ENCODE measurements at places on chromosomes 12 and 14. TPM values are rescaled to one million over a fixed set of nuclear protein-coding genes. Genes with fewer than 3 reads are reported as not detected.

Gene PLBD2
- 31.8 TPM for total RNA-seq

Gene G2E3
- total RNA-seq = 20.8 TPM

Gene APOF
- not detected for total RNA-seq

Gene CPNE6
- 1.5 TPM for total RNA-seq

Gene KCNC2
- total RNA-seq = not detected

Gene PRIM1
- total RNA-seq = 4.6 TPM

Gene ZC3H14
- total RNA-seq = 54.4 TPM

Gene NAA25
- 60.0 TPM for total RNA-seq

DNA sequence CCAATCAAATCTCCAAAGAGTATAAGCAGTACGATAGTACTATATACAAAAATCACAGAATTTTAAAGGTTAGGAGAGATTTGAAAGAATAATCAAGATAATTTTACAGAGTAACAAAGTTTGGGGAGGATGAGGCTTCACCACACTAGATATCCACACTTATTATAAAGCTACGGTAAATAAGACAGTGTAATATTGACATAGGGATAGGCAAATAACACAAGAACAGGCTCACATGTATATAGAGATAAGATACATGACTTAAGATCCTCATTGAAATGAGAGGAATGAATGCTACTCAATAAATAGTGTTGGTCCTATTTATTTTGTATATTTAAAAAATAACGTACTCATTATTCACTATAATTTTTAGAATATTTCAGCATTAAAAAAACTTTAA lies 26.2 kb downstream of the NUMB start:
- no peak for DNase-seq

DNA sequence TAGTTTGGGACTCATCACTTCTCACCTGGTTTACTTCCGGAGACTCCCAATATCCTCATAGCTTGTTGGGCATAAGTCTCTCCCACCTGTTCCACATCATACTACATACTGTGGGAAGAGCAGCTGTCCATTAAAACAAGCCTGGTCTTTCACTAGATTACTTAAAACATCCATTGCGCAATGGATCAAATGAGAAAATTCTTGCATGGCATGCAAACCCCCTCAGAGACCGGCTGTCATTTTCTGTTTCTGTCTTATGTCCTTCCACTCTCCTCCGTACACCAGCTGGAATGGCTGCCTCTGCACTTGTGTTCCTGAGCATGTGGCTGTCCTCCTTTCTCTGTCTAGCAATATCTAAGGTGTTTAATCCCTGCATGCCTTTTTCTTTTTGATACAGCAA lies 265.6 kb downstream of the TMEM117 start:
- DNase-seq = no peak

DNA sequence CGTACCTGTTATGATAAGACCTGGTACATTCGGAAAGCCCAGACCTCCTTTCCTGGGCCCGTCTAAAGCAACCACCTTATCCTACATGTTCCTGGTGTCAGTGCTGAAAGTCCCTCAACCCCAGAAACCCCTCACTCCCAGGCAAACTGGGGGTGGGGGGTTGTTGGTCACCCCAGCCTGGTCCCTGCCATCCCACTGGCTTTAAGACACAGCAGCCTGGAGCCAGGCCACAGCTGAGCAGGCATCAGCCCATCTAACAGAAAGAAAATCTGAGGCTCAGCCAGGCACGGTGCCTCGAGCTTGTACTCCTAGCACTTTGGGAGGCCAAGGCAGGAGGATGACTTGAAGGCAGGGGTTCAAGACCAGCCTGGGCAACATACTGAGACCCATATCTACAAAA lies 4.5 kb downstream of the SELPLG start:
- DNase-seq = no peak

DNA sequence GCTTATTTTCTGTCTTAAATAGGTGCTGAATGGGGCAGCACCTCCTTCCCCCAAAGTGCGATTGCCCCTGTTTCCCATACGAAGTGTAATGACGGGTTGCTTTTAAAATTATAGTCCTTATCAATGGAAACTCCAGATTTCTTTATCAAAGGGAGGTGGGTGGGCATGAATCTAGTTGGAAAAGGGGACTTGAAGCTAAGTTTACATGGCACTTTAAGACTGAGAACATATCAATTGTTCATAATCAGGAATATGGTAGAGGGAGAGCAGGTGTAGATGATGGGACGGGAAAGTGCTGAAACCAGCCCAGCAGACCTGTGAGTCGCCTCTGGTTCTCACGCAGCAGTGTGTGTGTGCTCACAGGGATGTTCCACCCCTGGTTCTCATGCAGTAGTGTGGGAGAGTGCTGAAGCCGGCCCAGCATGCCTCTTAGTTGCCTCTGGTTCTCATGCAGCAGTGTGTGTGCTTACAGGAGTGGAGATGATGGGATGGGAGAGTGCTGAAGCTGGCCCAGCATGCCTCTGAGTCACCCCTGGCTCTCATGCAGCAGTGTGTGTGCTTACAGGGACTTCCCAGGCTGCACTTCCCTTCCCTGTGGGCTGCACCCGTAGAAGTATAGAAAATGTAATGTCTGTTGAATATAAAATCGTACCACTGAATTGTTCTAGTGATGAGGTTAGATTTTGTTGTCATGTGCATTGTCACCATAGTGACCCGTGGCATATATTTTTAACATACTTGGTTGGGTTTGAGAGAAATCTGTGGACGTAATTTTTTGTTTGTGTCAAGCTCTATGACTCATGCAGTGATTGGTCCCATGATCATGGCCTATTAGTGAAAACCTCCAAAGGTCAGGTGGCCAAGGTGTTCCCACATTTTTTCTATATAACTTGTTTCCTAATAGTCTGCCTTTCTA lies 51.6 kb downstream of the GPATCH2L start:
- no peak for DNase-seq

- DNase-seq = no peak
These were observed 368.6 kb upstream of the RGS6 start for GRCh38 chr14:71563492-71564153.

GRCh38 chr14:65168840-65169239 lies 66.5 kb upstream of the MAX start:
- no peak for DNase-seq

DNA sequence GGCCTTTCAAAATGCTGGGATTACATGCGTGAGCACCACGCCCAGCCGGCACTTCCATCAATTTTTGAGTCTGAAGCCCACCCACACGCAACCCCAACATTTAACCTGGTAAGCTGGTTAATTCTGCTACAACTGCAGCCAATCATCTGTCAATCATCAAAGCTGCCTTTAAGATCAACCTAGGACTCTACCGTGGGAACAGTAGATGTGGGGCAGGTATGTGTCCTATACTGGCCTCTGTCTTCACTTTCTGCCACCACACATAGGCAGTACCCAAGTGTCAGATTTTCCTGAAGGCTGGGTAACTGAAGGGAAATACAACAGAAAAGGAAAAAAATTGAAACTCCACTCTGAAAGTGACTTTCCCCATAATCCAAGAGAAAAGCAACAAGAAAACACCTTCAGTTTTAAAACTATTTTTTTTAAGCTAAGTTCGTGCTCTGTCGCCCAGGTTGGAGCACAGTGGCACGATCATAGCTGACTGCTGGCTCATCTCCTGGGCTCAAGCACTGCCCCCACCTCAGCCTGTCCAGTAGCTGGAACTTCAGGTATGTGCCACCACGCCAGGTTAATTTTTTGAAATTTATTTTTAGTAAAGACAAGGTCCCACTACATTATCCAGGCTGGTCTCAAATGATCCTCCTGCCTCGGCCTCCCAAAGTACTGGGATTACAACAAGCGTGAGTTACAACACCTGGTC lies 22.2 kb downstream of the VCPKMT start:
- DNase-seq = no peak

DNA sequence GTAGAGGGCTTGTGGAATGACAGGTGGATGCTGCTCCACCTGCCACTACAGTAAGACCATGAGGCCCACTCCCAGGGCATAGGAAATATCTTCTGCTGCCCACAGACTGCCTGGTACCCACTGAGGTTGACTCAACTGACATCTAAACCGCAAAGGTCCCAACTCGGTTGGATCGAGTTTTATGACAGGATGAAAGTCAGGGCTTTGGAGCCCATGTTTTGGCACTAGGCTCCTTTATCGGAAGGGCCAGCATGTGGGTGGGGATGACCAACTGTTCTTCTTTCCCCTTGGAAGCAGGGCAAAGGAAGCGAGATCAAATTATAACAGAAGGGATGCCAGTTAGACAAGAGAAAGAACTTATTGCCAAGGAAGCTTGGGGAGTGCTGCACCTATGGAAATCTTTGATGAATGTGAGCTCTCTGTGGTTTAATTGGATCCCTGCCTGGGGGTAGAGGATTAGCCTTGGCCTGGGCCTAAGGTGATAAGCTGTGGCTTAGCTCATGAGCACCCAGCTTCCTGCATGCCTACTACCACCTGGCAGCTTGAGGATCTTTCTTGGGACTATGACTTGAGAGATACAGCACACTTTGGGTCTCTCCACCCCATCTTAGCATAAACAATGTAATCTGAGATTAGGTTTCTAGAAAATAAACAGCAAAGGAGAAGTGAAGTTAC lies 121.8 kb downstream of the KCNA5 start:
- DNase-seq = no peak

DNA sequence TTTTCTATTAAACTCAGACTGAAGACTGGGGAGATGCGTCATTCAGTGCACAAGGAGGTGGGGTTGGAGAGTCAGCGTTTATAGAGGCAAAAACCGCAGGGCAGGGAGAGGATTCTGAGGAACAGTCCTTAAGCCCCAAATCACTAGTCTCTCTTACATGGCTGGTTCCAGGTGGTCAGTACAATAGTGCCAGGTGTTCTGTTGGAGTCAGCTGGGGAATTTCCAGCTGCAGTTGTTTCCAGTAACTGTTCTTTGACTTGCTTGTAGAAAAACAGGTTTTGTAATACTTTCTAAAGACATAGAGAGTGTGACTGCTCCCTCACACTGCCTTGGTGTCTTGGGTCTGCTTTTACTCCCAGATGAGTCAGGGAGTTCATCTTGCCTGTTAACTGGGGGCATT lies 192.2 kb downstream of the TMTC3 start:
- no peak for DNase-seq

DNA sequence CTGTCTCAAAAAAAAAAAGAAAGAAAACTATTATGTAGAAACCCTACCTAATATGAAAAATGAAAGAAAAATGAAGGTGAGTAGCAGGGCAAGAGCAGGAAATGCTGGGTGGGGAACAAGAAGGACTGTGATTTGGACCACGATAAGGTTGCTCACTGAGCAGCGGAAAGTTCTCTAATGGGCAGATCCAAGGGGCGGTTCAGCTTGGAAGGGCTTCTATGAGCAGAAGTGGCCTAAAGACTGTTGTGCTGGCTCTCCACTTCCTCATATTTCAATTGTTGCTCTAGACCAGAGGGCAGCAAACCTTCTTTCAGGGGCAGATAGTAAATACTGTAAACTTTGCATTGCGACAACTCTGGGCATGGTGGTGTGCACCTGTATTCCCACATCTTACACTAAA lies 16.3 kb upstream of the NFYB start:
- peak; percentile 59 for DNase-seq

DNA sequence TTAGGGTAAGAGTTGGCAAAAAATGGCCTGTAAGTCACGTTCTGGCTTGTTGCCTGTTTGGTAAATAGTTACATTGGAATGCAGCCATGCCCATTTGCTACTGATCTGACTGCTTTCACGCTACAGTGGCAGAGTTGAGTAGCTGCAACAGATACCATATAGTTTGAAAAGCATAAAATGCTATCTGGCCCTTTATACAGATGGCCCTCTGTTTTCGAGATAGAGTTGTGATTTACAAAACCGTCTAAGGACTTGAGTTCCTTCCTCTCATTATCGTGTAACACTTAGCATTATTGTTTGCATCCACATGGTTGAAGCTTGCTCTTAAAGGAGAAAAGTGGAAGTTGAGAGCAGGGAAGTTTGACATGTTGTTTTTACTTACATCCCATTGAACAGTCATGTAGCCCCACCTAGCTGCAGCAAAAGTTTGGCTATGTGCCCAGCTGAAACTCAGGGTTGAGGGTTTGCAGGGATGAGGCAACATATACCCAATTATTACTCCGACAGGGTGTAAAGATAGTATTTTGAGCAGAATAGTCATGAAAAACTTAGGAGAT lies 11.3 kb upstream of the SCFD1 start:
- DNase-seq = peak; percentile 61

- no peak for DNase-seq
These were observed 121.2 kb upstream of the SLC38A2 start for GRCh38 chr12:46493834-46494181.

- DNase-seq = no peak
These were observed 4.7 kb downstream of the GPX2 start for GRCh38 chr14:64937821-64938193.

GRCh38 chr14:30240685-30241084 lies 313.0 kb upstream of the PRKD1 start:
- no peak for DNase-seq

DNA sequence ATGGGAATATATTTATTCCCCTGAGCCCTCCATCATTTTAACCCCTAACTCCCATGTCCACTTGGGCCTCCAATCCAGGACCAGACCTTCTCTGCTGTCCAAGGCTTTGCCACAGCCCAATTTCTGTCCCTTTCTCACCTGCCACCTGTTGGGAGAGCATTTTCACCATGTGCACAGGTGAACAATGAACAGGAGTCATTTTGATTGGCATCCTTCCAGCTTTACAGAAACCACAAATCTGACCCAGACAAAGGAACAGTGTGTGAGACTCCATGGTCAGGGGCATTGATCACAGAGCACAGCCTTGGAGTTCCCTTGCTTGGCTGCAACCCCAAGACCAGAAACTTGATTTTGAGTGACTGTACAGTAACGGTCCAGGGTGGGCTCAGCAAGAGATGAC lies 91.9 kb downstream of the CRACR2A start:
- no peak for DNase-seq

GRCh38 chr12:7917392-7918267 lies 18.4 kb downstream of the SLC2A3 start:
- DNase-seq = no peak

GRCh38 chr12:56928262-56928661 lies 5.9 kb downstream of the SDR9C7 start:
- no peak for DNase-seq

DNA sequence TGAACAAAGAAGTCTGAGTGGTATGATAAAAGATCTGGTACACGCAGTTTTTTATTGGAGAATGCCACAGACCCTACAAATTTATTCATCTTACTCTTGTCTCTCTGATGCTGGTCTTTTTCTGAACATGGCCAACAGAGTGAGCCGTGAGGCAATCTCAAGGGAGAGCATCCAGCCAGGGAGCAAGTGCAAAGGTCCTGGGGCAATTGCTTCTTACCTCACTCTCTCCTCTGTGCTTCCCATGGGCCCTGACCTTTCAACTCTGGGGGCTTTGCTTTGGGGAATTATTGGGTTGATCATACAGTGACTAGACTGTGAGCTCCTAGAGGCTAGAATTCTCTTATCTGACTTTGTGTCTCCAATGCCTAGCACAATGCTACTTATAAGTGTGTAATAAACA lies 171.7 kb downstream of the MYRFL start:
- no peak for DNase-seq
